ENCODE measurements at places on chromosomes 11 and 22. TPM values are rescaled to one million over a fixed set of nuclear protein-coding genes. Genes with fewer than 3 reads are reported as not detected.

Gene SLC37A2
- polyA plus RNA-seq = 9.7 TPM

Gene PDE3B
- not detected for polyA plus RNA-seq

Gene ANO5
- polyA plus RNA-seq = not detected

- DNase-seq = peak; percentile 49
These were observed 3.0 kb upstream of the MYBPC3 start for GRCh38 chr11:47355283-47356128.

Gene SYT9
- polyA plus RNA-seq = 0.02 TPM

Gene NCAM1
- 0.02 TPM for polyA plus RNA-seq

Gene OLFML1
- not detected for polyA plus RNA-seq

Gene PANX3
- polyA plus RNA-seq = not detected

- DNase-seq = no peak
These were observed 1.4 kb downstream of the UCP2 start for GRCh38 chr11:73981051-73981805.

DNA sequence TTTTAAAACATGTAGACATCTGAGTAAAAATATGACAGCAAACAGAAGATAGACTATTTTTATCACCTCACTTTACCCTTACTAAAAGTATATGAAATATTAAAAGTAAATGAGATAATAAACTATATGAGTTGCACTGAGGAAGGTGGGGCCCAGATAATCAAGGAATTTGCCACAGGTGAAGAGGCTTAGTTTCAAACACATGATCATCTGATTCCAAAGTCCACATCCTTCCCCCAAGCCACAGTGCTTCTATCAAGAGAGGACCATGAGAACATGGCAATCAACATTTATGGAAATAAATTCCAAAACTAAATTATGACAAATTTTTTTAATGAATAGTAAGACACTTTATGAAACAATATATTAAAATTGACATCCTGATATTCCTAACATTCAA is 384.0 kb downstream of the DCDC1 start:
- DNase-seq = no peak

GRCh38 chr11:79561496-79561895 is 120.7 kb upstream of the TENM4 start:
- no peak for DNase-seq

GRCh38 chr22:19599626-19600243 is 75.5 kb upstream of the CLDN5 start:
- DNase-seq = no peak

GRCh38 chr11:32332990-32333319 is 102.4 kb downstream of the WT1 start:
- DNase-seq = no peak

DNA sequence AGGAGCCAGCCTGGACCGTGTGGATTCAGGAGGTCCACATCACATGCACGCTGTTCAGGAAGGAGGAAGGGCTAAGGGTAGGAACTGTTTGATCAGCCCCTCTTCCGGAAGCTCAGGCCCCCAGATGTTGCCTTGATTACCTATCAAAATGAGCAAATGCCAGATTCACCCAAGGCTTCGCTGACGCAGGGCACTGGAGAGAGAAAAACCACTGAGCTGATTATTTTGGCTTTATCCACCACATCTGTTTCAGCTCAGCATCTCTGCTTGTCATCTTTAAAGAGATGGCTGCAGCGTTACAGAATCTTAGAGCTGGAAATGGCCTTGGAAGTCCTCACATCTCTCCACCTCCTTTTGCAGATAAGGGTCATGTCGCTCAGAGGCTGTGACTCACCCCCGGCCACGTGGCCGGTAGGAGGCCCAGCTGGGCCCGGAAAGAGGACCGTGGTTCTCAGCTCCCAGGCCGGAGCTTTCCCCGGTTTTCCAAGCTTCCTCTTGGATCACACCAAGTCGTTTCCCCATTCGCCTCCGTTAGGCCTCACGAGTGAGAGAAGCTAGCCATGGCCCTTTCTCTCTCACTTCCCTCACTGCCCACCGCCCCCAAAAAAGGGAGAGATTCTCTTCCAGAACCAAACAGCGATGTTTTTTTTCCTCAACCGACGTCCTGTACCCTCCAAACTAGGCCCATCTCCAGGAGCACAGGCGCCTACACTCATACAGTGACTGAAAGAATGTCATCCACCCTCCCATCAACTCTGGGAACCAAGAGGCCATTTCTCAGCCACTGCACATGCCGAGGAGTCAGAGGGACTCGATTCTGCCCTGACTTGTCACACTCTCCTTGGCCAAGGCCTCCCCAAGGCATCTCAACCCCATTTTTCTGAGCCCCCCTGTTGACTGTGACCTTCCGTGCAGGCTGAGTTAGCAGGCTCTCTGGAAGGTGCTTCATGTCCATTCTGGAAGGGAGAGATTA is 37.6 kb downstream of the LIF start:
- DNase-seq = no peak

DNA sequence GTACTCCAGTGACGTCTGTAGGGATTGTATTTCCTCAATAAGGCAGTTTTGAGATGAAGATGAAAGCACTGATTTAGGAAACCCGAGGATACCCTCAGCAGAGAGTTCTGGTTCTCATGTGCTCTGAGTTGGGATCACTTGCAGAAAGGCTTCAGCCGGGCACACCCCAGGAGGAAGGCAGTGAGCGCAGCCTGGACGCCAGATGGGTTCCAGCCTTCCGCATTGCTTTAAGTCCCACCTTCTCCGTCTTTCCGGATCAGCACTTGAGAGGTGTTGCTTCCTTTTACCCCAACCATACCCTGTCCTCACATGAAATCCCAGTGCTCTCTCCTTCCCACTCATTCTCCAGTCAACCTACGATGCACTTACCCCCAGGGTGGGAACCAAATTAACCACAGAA is 239.5 kb upstream of the CADM1 start:
- no peak for DNase-seq

Gene PTPRJ
- 0.65 TPM for polyA plus RNA-seq

DNA sequence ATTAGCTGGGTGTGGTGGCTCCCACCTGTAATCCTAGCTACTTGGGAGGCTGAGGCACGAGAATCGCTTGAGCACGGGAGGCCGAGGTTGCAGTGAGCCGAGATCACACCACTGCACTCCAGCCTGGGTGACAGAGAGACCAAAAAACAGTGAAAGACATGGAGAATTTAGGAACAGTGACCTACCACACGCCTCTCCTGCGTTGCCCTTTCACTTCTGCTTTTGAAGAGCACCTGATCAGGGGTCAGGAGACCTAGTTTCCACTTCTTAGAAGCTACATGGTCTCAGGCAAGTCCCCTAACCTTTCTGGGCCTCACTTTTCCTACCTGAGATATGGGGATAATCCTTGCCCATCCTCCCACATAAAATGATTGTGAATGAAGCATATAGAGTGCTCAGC is 12.2 kb downstream of the SLC35C1 start:
- no peak for DNase-seq

DNA sequence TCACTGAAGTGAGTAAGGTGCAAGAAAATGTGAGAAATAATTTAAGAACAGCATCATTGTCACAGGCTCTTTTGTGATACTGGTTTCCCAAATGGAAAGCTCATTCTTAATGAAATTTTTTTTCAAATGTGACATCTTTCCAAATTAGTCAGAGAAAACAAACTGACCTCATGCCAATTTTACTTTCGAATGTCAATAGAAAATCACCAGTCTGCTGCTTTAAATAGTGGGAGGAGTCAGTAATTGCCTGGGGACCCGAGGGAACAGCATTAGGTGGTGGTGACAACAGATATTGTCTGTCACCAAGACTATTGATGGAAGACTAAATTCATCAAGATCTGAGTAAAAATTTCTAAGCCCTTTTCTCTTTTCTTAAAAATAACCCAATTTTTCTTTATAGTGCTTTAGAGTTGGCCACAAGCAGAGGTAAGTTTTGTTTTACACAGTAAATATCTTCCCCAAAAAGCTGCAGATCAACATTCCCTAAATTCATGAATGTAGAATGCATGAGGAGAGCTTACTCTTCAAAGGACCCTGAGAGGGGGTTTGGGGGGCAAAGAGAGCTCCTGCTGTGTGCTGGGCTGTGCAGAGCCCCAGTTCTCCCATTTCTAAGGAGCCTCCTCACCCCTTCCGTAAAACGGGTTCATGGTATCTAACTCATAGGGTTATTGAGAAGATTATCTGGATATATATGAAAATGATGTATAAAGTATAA is 95.1 kb downstream of the PIWIL4 start:
- DNase-seq = no peak

Gene MB
- not detected for polyA plus RNA-seq

Gene MS4A4E
- not detected for polyA plus RNA-seq

DNA sequence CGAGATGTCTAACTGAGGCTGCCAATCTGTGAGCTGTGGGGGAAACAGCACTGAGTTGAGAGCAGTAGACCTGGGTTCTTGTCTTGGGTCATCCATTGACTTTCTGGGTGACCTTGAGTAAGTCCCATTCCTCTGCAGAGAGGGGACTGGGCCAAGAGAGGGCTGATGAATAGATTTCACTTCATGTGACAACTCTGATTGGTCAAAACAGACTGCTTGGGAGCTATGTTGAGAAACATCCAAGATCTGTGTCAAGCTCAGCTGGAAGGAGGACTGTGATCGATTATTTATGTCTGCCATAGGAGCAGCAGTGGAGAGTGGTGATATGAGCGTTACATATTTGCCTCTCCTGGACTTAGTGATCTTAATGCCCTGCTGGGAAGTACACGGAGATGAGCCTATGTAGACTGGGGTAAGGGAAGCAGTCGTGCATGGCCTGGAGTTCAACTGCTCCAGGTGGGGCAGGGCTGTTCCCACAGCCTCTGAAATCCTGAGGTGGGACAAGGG is 47.7 kb downstream of the OTOG start:
- DNase-seq = no peak

DNA sequence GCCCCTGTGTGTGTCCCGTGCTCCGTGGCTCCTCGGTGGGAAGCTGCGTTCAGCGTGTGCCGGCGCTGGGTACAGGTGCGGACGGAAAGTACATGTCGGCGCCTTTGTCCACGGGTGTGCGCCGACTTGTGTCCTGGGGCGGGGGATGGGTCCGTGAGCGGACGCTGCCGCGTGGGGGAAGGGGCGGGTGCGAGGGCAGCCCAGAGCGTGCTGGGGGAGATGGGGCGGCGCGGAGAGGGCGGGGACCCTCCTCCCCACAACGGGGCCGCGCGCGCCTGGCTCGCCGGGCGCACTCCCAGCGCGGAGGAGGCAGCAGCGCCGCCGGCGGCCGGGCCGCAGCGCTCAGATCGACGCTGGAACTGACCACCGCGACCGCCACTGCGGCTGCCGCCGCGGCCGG is 33.6 kb upstream of the RELT start:
- no peak for DNase-seq

- DNase-seq = no peak
These were observed 1.4 kb upstream of the TNNI2 start for GRCh38 chr11:1837171-1838076.

Gene TYR
- polyA plus RNA-seq = 0.04 TPM

- DNase-seq = no peak
These were observed 31.4 kb upstream of the AQP11 start for GRCh38 chr11:77558380-77558779.

DNA sequence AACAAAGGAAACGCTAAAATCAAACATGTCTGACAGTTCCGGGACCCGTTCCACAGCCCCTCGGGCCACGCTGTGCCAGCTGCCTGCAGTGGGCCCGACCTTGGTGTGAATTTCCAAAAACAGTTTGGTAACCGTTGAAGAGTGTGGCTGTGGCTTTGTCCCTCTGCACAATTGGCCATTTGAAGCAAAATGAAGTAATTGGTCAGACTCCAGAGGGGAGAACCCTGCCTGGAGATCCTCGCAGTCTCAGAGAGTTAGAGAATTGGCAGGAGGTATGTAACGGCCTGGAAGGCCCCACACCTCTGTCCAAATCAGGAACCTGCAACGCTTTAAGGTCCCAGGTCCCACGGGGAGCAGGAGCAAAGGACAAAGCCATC is 26.3 kb downstream of the TRMU start:
- DNase-seq = no peak

GRCh38 chr22:50548921-50549790 is 3.5 kb downstream of the KLHDC7B start:
- no peak for DNase-seq

DNA sequence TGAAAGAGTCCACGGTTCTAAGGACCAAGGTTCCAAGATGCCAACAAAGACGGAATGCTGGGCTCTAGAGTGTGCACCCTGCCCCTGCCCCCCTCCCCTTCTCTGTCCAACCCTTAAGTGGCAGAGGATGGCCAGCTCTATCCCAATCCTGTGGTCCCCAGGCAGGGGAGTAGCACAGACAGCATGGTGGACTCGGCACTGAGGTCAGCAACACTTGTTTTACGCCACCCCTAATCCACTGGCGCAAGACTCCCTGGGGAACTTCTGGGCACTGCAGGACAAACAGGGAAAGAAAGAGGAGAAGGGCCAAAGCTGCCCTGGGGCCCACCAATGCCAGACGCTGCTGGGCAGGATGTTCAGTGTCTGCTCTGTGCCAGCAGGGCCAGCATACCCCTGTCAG is 18.9 kb downstream of the GDPD5 start:
- no peak for DNase-seq

- no peak for DNase-seq
These were observed 43.1 kb upstream of the FGF3 start for GRCh38 chr11:69862331-69862771.

GRCh38 chr22:40409613-40410113 is 39.3 kb downstream of the SGSM3 start:
- no peak for DNase-seq

DNA sequence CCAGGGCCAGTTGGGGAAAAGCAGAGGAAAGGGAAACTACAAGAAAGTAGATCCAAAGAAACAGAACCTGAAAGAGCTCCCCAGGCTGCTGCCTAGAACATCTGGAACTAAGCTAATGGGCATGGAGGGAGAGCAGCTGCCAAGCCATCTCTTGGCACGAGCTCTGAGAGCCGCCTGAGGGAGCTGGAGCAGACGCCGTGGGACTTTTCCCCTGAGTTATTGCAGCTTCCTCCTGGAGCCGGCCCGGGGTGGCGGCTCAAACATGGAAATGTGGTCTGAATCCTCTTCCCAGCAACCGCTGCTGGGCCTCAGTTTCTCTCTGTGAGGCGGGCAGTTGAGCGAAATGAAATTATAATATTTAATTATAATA is 41.8 kb downstream of the LIF start:
- no peak for DNase-seq

Gene PHLDA2
- 165 TPM for polyA plus RNA-seq

DNA sequence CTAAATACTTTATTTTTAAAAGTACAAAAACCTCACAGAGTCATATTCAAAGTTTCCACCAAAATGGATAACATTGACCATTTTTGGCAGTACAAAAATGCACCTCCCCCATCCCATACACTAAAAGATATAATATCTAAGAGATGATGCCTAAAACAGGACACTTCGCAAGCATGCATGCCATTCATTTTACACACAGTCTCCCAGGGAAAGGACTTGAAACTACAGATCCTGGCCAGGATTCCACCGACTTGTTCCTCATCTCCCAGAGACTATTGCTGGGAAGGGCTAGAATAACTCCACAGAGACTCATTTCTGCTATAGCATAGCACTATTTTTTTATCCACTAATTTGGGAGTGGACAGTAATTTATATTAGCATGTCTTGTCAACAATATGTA is 81.7 kb downstream of the MTNR1B start:
- DNase-seq = no peak

DNA sequence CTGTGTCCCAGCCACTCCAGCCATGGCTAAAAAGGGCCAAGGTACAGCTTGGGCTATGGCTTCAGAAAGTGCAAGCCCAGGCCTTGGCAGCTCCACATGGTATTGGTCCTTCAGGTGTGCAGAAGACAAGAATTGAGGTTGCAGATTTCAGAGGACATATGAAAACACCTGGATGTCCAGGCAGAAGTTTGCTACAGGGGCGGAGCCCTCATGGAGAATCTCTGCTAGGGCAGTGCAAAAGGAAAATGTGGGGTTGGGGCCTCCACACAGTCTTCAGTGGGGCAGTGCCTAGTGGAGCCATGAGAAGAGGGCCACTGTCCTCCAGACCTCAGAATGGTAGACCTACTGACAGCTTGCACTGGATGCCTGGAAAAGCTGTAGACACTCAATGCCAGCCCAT is 1074.1 kb downstream of the JRKL start:
- DNase-seq = no peak

Data from foreskin keratinocyte (primary cell).